Esophagus mucosa (tissue), 1 donor: ENCODE measurements at places on chromosomes 7 and 10. TPM values are rescaled to one million over a fixed set of nuclear protein-coding genes. Genes with fewer than 3 reads are reported as not detected.

The GRID2IP gene
- total RNA-seq: 0.12 TPM

The PRKCQ gene
- total RNA-seq: 0.64 TPM

The COBL gene
- 10.4 TPM for total RNA-seq

The ANKRD30A gene
- total RNA-seq: not detected

The COX19 gene
- 5.5 TPM for total RNA-seq

The MBLAC1 gene
- total RNA-seq: 1.7 TPM

The KCNH2 gene
- total RNA-seq: 0.20 TPM

The CALHM1 gene
- 0.04 TPM for total RNA-seq

The MMP21 gene
- total RNA-seq: 0.08 TPM
